Gastroesophageal sphincter (tissue), 4 donors: ENCODE measurements at places on chromosomes 1 and 21.

- ATAC-seq: no peak
- no peak overlapping the region for H3K4me3 ChIP-seq
- H3K27me3 ChIP-seq: no peaks in the 10 kb centered on the region
These were observed 14.0 kb upstream of the PEF1 start for GRCh38 chr1:31658721-31659120.

DNA sequence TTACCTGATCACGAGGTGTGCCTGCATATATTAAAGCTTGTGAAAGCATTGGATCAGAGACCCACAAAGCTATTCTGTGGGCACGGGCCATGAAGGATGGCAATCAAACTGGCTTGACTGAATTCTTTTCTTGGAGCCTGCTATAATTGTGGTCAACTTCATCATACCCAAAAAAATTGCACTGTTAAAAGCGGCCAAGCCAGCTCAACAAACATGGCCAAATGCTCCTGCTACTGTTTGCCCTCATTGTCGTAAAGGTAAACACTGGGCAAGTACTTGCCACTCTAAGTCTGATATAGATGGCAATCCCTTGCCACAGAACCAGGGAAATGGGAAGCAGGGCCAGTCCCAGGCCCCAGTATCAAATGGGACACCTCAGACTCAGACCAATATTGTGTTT, 6.6 kb upstream of the GSTM5 start:
- H3K27ac ChIP-seq: no peak overlapping the region
- H3K4me3 ChIP-seq: no peak overlapping the region
- no peak for ATAC-seq
- no peaks in the 10 kb centered on the region for H3K4me1 ChIP-seq
- H3K27me3 ChIP-seq: no peaks in the 10 kb centered on the region
- H3K36me3 ChIP-seq: no peaks in the 10 kb centered on the region

DNA sequence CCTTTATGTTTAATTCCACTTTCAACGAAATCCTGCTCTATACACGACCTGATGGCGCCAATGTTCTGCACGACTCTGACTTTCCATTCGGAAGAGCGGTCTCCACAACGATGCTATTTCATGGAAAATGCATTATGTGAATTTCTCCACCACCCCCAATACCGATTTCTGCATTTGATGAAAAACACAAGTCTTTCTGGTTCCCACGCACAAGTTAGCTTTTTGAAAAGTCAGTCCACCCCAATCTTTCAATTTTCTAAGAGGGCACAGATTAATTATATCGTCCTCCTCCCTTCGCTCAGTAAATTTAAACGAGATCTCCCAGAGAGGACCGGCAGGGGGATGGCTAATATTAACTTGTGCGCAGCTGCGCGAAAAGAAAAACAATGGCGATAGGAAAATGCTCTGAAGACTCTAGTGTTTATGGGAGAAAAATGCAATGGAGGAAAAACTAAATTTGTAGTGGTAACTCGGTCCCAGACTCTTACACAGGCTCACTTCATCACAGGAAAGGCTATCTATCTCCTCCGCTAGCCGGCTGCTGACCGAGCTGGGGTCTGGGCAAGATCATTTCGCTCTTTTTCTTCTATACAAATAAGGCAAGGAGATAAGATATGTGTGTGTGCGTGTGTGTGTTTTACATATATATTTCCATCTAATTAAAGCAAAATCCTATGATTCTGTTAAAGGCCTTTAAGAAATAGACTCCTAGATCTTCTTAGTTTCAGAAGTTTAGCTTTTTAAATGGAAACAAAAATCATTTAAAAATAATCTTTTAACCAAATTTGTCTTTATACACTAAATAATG, 1.2 kb upstream of the LHX8 start:
- H3K4me1 ChIP-seq: peaks cover 44% of the 10 kb centered on the region
- H3K27ac ChIP-seq: no peak overlapping the region
- no peak overlapping the region for H3K4me3 ChIP-seq

DNA sequence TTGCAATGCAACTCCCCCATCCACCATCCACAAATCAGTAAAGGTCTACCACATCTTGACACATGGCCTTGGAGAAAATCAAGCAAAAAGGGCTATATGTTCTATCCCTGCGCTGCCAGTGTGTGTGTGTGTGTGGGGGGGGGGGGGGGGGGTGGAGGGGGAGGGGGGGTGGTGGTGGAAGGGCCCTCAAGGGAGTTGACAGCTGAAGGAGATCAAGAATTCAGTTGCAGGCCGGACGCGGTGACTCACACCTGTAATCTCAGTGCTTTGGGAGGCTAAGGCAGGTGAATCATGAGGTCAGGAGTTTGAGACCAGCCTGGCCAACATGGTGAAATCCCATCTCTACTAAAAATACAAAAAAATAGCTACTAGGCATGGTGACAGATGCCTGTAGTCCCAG, 37.6 kb upstream of the CLIC4 start:
- H3K27me3 ChIP-seq: no peaks in the 10 kb centered on the region
- ATAC-seq: no peak
- no peaks in the 10 kb centered on the region for H3K36me3 ChIP-seq
- H3K4me3 ChIP-seq: no peak overlapping the region

- ATAC-seq: no peak
- no peaks in the 10 kb centered on the region for H3K27me3 ChIP-seq
- no peak overlapping the region for H3K4me3 ChIP-seq
- H3K27ac ChIP-seq: no peak overlapping the region
- no peaks in the 10 kb centered on the region for H3K36me3 ChIP-seq
- no peaks in the 10 kb centered on the region for H3K4me1 ChIP-seq
These were observed 14.3 kb downstream of the BTG3 start for GRCh38 chr21:17598437-17598836.

DNA sequence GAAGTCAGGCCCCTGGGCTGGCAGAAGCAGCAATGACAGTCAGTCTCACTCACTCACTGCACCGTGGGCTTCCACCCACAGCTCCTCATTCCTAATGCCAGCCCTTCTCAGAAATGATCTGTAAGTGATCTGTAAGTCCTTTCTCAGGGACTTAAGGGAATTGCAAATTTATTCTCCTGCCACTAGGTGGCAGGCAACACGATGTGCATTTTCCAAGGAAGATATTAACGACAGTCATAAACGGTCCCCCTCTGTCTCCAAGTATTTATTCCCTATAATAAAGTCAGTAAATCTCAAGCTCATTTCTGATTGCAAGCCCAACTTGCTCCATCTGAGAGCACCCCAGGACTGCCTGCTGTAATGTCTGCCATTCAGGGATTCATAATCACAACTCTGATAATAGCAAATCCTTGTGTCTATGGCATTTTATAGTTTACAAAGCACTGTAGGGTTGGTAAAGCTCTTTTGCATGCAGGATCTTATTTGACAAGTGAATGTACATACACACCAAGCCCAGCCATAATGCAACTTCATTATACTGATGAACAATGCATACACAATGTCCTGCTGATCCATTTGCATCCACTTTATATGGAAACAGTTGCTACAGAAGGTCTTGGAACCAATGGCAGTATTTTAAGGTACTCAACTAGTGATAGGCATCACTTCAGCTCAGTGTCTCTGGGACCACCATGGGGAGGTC, 380.5 kb upstream of the CAMK1G start:
- H3K4me3 ChIP-seq: no peak overlapping the region
- peaks cover 9% of the 10 kb centered on the region for H3K4me1 ChIP-seq
- no peak overlapping the region for H3K27ac ChIP-seq

- no peaks in the 10 kb centered on the region for H3K27me3 ChIP-seq
- H3K27ac ChIP-seq: no peak overlapping the region
- no peak for ATAC-seq
- no peak overlapping the region for H3K4me3 ChIP-seq
- H3K4me1 ChIP-seq: no peaks in the 10 kb centered on the region
These were observed 282.3 kb upstream of the RGS18 start for GRCh38 chr1:191875994-191876393.

- H3K4me3 ChIP-seq: no peak overlapping the region
- H3K36me3 ChIP-seq: no peaks in the 10 kb centered on the region
- no peak for ATAC-seq
These were observed 45.5 kb upstream of the RBM15 start for GRCh38 chr1:110293601-110294104.

DNA sequence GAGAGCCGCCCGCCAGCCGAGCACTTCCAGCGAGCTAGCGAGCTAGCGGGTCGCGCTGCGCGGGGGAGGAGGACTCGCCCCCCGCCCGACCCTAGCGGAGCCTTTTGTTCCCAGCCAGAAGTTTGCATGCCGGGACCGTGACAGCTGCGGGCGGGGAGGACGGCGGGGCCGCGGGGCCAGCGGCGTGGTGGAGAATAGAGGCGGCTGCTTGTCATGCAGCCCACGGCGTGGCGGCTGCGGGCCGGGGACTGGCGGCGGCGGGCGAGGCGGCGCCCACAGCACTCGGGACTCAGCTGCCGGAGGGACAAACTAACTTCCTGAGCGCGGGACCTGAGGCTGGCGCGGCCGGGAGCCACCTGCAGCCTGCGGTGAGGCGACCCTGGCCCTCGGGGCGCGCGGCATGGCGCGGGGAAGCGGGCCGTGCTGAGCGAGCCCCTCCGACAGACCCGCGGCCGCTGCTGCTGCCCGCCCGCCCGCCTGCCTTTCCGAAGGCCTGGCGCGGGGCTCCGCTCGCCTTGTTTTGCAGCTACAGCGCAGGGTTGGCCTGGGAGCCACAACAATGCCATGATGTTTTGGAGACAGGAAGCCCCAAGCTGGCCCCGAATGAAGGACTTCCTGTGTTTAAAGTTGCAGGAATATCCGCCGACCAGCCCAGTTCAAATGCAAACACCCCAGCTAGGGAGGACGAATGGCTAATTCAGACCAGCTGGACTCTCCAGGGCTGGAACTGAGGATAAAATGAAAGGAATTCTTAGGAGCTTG, 82.2 kb upstream of the BMP8A start:
- no peaks in the 10 kb centered on the region for H3K36me3 ChIP-seq
- ATAC-seq: peak; percentile 2
- H3K4me1 ChIP-seq: peaks cover 88% of the 10 kb centered on the region

DNA sequence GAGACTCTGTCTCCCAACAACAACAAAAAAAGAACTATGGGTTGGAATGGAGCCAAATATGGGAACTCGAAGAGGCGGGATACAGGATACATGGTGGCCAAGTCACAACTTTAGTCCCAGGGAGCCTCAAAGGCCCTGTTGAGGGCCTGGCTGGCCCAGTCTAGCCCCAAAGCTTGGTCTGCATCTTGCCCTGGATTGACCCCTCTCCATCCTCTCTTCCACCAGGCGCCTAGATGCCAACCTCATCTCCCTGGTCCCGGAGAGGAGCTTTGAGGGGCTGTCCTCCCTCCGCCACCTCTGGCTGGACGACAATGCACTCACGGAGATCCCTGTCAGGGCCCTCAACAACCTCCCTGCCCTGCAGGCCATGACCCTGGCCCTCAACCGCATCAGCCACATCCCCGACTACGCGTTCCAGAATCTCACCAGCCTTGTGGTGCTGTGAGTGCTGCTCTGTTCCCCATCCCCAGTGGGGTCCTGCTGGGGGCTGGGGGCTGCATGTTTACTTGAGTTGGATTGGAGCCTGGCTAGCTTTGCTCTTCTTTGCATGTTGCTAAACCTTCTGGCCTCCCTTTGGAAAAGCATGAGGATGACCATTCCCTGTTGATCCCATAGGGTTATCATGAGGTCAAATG, 65.5 kb downstream of the UBE2T start:
- H3K27ac ChIP-seq: no peak overlapping the region
- no peak for ATAC-seq
- H3K4me1 ChIP-seq: no peaks in the 10 kb centered on the region
- no peak overlapping the region for H3K4me3 ChIP-seq
- no peaks in the 10 kb centered on the region for H3K36me3 ChIP-seq

GRCh38 chr1:180270530-180271271, 40.6 kb downstream of the LHX4 start:
- ATAC-seq: no peak
- no peak overlapping the region for H3K4me3 ChIP-seq
- H3K4me1 ChIP-seq: no peaks in the 10 kb centered on the region
- no peaks in the 10 kb centered on the region for H3K36me3 ChIP-seq

- no peak overlapping the region for H3K4me3 ChIP-seq
- peaks cover 8% of the 10 kb centered on the region for H3K27me3 ChIP-seq
- no peak overlapping the region for H3K27ac ChIP-seq
- no peaks in the 10 kb centered on the region for H3K36me3 ChIP-seq
- ATAC-seq: no peak
These were observed 282.7 kb downstream of the KIF26B start for GRCh38 chr1:245437369-245438062.

GRCh38 chr1:26112407-26112775, 767 bp downstream of the PDIK1L start:
- peak overlapping the region; percentile 60 for H3K4me3 ChIP-seq
- H3K27me3 ChIP-seq: no peaks in the 10 kb centered on the region
- ATAC-seq: no peak

DNA sequence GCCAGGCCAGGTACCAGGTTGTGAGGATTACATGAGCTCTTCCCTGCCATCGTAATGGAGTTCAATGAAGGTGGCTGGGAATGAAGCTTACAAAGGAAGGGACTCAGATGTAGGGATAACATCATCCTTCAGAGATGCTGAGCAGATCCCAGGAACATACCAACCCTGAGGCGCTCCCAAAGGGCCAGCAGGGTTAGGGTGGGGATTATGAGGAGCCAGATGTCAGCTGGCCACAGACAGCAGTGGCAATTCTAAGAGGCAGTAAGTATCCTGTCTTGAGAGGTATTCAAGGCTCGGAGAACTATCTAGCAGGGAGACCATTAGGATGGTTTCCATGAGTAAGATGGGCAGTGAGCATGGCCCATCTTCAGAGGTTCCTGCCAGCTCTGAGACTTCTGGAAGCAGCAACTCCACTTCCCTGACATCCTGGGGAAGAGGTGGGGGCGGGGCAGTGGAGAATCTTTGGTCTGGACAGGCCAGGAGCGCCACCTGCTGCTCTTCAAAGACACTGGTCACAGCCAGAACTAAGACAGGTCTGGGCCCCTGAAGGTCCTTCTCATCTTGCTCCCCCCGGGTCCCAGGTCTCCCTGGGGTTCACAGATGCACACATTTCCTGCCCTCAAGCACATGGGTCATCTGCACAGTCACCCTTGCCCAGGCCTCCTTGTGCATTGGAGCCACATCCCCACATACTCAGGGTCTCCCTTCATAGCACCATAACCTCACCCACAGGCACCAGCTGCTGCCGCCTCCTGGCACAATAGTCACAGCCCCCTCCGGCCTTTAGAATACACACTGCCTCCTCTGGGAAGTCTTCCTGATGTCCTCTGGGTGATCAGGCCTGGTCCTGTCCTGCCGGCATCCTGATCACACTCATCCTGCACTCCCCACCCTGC, 2.7 kb upstream of the SDC3 start:
- peak overlapping the region; percentile 12 for H3K27ac ChIP-seq
- no peak overlapping the region for H3K4me3 ChIP-seq
- peak; percentile 53 for ATAC-seq
- peaks cover 22% of the 10 kb centered on the region for H3K4me1 ChIP-seq
- H3K27me3 ChIP-seq: no peaks in the 10 kb centered on the region

DNA sequence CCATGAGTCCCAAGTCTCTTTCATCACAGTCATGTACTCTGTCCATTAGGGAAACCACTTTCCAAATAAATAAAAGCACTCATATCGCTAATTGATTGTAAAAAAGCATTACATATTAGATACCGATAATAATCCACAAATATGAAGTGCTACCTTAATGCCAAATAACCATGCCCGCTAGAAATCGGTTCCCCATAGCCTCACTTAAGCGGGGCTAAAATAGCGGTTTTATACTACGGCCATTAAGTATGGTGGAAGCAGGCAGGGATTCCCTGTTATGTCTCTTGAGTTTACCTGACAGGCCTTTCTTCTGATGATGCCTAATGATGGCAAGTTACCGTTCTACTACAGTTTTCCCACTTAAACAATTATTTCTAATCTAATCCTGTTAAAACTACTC, 3.9 kb downstream of the ELK4 start:
- no peaks in the 10 kb centered on the region for H3K27me3 ChIP-seq
- H3K27ac ChIP-seq: no peak overlapping the region
- no peak overlapping the region for H3K4me3 ChIP-seq
- H3K4me1 ChIP-seq: peaks cover 45% of the 10 kb centered on the region
- H3K36me3 ChIP-seq: no peaks in the 10 kb centered on the region
- ATAC-seq: no peak
